ENCODE measurements at places on chromosomes 2 and 18. TPM values are rescaled to one million over a fixed set of nuclear protein-coding genes. Genes with fewer than 3 reads are reported as not detected.
A peak's percentile ranks its signal among the peaks of the same experiment; 100 is the strongest.

GRCh38 chr2:173373290-173373689 lies 18.6 kb downstream of the CDCA7 start:
- no peak for DNase-seq

GRCh38 chr2:227057060-227057459 lies 106.9 kb downstream of the COL4A4 start:
- no peak for DNase-seq

DNA sequence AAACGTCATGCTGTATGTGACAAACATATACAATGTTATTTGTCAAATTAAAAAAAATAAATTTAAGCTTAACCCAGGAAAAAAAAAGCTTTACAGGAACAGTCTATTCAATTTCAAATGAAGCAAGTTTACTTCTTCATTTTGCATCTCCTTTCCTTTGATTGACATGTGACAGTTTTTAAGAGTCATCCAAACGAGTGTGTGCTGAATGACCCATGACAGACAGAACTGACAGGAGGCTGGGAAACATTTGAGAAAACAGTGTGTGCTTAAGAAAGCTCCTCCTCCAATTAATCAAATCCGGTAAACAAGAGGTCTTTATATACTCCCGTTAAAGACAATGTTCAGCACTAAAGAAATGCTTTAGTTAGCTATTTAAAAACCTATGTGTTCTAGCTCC lies 177.7 kb downstream of the SRBD1 start:
- DNase-seq: no peak

GRCh38 chr18:22088029-22088428 lies 81.4 kb upstream of the GATA6 start:
- no peak for DNase-seq

DNA sequence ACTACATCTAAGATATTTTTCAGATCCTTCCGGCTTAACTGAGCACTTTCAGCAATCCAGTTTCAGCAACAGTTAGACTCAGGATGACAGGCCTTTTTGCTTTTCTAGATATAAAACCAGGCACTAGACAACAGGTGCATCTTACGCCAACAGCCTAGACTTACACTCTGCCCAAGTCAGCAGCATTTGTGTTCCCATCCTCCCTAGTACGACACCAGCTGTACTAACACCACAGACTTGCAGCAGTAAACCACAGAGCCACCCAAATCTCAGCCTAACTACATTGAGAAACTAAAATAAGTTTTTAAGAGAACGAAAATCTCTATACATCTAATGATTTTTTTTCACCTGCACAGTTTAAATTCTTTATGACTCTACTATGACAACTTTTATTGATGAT lies 89.9 kb upstream of the DNMT3A start:
- DNase-seq: no peak

DNA sequence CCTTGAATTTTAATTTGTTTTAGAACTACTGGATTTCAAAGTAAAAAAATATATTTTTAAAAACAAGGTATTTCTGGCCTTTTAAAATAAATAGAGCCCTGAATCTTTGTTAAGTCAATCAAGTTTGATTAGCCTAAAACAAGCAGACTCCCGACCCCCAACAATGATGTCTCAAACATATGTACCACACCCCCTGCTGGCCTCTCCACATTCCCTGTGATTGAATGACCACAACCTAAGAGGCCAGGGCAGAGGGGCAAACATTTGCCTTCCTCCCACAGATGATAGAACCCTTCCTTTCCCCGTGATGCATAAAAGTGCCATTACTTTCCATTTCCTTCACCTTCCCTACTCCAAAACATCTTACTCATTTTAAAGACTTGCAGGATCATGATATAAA lies 130.9 kb downstream of the STK39 start:
- DNase-seq: peak; percentile 40

GRCh38 chr2:48343571-48344440 lies 186.1 kb upstream of the STON1 start:
- DNase-seq: no peak

- no peak for DNase-seq
These were observed 13.8 kb downstream of the FANCL start for GRCh38 chr2:58227171-58227917.

RAB31 gene
- 4.1 TPM for total RNA-seq

SH3RF3 gene
- total RNA-seq: 1.7 TPM

AQP12B gene
- not detected for total RNA-seq

MROH2A gene
- total RNA-seq: not detected

FEZ2 gene
- total RNA-seq: 47.3 TPM

IGFBP5 gene
- 0.51 TPM for total RNA-seq

TCF4 gene
- total RNA-seq: 199 TPM
